ENCODE measurements at places on chromosomes 7 and 10.

- no peak for DNase-seq
Measured at GRCh38 chr10:105121743-105122142, 480.7 kb downstream of the SORCS3 start.

GRCh38 chr7:37201003-37201875 lies 247.4 kb downstream of the ELMO1 start:
- DNase-seq: no peak

GRCh38 chr10:27328946-27329345 lies 88.3 kb upstream of the ACBD5 start:
- DNase-seq: no peak

DNA sequence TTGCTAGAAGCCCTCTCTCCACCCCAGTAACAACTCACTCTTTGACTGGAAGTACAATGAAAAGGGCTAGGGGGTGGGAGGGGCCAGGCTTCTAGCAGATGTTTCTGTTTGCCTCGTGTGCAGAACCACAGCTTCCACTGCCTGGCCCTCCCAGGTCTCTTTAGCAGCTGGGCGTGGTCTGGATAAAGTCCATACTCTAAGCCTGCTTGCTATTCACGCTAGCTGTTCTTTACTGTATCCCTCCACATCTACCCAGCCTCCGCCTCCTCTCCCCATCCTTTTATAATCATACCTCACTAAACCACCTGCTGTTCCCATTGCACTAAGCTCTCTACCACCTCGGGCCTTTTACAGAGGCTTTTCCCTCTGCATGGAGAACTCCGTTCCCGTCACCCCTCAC lies 288.8 kb downstream of the CAMK1D start:
- no peak for DNase-seq

DNA sequence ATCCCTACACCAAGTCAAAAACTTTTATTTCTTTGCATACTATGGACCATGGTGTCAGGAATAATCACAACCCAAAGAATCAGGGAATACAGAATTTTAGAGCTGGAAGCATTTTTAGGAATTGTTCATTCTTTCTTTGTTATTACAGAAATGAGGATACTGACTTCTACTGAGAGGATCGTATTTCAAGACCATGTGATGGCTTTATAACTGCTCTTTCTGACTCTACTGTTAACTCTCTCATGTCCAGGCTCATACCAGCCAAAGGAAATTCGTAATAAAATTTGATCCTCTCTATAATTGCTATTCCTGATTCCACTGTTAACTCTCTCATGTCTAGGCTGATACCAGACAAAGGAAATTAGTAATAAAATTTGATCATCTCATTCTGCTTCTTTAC lies 1050.9 kb upstream of the C7orf33 start:
- DNase-seq: no peak

- no peak for DNase-seq
Measured at GRCh38 chr7:143318661-143319060, 2.8 kb downstream of the CLCN1 start.

- no peak for DNase-seq
Measured at GRCh38 chr10:29840516-29841276, 205.9 kb upstream of the SVIL start.

DNA sequence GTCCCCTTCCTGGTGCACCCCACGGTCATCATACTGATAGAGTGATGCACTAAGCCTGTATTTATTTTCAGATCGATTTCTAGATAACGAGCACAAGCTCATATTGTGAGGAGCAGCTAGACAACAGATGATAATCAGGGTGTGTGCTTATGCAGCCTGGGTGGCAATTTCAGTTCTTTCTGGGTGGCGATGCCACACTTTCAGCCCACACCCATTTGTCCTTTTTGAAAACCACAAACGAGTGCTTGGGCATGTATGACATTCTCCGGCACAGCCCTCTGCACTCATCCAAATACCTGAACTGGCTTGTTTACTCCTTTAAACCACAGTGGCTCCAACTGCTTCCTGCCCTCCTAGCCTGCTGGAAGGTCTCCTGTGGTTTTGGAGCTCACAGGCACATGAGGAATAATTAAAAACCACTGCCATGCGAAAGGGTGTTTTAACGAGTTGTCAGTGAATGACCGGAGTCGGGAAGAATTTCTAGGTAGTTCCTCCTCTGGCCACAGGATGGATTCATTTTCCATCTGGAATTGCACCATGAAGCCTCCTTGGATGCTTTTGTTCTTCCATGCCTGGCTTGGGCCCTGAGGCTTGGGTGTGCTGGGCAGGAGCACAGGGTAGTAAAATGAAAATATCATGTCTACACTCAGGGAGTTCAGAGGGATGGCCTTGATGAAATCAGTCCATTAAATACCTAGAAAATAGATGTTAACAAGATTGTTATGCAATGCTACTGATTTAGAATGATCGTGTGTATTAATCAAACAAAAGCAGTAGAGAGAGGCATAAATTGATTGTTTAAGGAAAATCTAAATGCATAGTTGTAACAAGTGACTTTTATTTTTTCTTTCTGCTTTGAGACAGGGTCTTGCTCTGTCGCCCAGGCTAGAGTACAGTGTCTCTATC lies 52.4 kb upstream of the ITGB1 start:
- no peak for DNase-seq

All from activated CD4-positive, CD25-positive, alpha-beta regulatory T cell (primary cell).